ENCODE measurements at places on chromosomes 2 and 18.
A peak's percentile ranks its signal among the peaks of the same experiment; 100 is the strongest.

DNA sequence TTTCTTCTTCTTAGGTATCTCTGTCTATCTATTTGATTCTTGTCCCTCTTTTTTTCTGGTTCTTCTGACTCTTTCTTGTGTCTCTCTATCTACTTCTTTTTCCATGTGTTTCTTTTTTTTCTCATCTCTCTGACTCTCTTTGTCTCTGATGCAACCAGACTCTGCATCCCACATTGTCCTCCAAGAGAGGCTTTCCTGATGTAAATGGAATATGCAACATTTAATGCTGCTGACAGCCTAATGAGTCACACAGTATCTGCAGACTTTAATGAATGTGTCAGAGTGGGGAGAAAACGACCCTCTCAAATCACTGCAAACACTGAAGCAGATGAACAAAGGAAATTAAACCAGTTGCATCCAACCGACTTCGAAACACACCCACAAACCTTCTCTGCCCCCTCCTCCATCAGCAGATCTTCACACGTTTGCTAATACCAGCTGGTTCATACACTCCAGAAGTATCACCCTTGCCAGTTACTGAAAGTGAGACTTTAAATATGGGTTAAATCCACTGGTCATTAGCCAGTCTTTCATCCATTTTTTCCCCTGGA lies 351.5 kb downstream of the TXNL1 start:
- no peak for DNase-seq

GRCh38 chr2:189236066-189236465 lies 56.5 kb upstream of the COL5A2 start:
- no peak for DNase-seq

- DNase-seq, result no peak
Measured at GRCh38 chr2:47004905-47005495, 89.4 kb upstream of the MCFD2 start.

DNA sequence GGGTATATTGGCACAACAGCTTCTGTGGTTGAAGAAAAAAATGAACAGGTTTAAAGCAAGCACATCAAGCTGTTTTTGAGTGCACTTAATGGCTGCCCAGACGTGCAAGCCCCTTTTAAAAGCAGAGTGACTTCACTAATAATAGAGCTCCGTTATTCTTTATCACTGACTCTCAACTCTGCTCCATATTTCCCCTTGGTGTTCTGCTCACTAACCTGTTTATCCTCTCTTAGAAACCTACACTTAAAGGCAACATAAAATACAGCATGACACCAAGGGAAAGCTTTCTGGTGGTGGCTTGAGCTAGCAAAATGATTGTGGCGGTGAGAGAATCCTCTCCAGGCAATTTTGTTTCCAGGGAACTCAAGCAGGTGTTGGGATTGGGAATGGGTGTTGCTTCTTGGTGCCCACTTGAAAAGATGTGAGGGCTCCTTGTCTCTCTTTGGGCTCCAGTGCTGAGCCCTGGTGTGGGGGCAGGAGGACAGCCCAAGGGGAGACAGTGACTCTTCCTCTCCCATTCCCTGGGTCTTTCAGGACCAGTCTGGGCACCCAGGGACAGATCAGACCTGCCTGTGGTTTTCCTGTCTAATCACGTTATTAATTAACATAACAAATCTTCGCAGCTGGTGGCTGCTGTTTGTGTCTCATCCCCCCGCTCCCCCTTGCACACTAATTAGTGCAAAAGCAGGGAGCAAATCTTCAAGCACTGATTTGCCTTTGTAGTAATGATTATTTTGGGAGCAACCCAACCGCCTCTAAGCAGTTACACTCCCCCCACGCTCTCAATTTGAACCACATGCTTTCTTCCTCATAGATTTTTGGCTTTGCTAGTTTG lies 289.4 kb upstream of the CXCR4 start:
- no peak for DNase-seq

GRCh38 chr2:233455006-233455405 lies 100.7 kb downstream of the DGKD start:
- DNase-seq, result no peak

DNA sequence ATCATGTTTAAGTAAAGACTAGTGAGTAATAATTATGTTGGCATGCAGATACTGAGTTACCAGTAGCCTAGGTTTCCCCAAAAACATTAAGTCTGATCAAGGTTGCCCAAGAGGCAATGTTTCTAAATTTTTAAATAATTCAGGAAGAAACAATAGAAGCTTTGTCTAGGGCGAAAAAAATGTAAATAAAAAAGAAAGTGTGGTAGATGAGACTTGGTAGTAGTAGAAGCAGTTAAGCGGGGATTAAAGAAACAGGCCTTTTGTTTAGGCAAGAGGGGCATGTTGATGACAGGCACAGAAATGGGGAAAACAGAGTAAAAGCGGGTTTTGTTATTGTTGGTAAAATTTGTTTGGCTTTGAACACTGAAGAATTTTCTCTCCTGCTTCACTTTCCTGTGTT lies 97.2 kb downstream of the GULP1 start:
- DNase-seq, result no peak

DNA sequence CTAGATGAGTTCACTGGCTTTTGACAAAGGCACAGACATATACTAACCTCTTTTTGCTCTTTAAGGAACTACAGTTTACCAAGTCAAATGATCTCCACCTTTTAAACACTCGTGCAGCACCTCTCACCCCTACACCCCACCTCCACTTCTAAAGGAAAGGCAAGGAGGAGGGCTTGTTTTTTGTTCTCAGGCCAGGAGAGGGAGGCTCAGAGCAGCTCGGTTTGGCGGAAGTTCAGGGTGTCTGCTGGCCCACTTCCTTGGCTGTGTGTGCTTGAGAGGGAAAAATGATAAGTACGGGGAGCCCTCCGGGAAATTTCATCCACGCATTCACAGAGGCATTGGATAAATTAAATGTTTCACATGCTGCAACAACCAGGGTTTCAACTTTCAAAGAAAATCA lies 667.9 kb downstream of the BCL11A start:
- DNase-seq, result no peak

DNA sequence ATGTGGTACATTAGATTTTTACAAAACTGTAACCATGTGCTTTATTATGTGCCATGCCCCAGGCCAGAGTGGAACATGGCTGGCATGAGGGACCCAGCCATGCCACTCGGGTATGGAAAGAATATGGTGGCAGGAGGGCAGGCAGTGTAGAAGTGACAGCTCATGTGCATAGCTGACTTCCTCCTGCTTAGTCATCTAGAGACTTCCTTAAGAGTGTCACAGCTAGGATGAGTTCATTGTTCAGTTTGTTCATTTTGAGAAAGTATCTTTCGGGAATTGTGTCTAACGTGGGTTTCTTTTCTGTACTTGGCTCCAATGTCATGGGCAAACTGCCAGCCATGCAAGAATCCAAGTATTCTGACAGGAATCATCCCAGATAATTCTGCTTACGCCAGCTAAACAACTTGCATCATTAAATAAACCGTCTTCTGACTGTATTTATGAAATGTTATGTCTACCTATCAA lies 94.3 kb upstream of the ITGB6 start:
- peak; percentile 69 for DNase-seq

DNA sequence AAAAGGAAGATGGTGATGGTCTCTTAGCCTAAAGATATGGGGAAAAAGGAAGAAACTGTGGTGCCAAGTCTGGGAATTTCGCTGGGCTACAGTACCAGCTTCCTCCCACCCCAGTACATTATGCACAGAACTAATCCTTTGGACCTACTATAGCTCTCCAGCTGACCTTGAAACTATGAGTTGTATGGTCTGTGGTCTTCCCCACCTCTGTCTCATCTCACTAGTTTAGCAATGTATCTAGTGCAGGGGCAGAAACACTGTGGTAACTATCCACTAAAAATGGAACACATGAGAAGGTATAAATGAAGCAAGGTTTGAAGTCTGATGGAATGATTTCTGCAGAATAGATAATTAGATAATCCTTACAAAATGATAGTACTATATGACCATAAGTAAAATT lies 190.4 kb upstream of the CCDC150 start:
- DNase-seq, result no peak

DNA sequence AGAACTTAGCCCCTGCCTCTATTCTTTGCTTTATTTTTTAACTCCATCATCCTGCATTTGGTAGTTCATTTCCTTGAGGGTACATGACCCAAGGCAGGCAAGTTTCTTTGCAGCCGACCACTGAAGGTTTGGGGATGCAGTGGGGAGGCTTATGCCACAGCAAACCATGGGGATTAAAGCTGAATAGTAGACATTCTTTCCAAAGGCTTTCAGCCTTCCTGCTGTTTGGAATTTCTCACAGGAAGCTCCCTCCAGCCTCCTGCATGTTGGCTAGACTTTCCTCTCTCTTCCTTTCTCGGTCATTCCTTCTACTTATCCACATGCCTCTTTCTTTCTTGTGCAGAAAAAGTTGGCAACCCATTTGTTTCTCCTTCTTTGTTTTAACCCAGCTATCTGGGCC lies 77.3 kb downstream of the SOCS6 start:
- no peak for DNase-seq

- DNase-seq, result no peak
Measured at GRCh38 chr2:53727921-53728320, 39.7 kb upstream of the CHAC2 start.

- DNase-seq, result no peak
Measured at GRCh38 chr2:175842996-175843395, 159.1 kb downstream of the LNPK start.

GRCh38 chr18:59268721-59269562 lies 4.3 kb downstream of the RAX start:
- no peak for DNase-seq

DNA sequence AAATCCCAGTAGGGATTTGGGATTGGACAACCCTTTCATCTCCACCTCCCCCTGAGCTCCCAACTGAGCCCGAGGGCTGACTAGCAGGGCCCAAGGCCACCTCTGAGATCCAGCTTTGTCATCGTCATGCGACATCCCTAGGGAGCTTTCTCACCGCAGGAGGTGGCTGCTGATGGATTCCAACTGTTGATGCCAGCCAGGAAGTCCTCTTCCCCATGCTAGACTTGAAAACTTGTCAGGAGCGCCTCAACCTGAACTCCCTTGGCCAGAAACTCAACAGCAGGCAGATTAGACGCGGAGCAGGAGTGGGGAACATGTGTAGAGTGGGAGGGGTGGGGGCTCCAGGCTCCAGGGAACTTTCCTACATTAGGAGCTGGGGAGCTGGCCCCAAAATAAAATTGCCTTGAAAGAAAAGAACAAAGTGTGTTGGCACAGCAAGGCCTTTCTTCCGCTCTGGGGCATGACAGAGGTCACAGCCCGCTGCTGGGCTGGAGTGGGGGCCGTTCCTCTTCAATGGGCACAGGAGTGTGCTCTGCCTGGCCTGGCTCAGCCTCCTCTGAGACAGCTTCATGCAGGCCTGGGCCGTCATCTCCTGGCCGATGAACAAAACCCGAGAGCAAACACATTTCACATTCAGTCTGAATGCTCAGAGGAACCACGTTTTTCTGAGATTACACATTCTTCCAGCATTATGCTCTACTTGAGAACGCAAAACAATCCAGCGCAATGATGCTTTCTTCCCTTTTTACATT lies 34.5 kb downstream of the EMILIN2 start:
- no peak for DNase-seq

DNA sequence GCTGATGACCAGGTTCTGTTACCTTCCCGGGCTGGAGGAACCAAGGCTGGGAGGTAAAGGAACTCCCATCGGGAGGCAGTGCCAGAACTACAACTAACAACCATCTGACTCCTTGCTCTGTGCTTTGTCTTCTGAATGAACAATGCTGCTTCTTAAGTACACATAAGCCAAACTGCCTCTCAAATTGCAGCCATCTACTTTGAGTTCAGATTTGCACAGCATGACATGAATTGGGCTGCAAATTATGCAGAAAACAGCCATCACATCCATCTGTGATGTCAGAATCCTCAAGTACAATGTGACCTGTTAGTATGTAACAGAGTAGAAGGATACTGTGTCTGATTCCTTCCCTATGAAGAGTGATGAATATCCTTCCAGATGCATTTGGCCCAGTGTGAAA lies 290.6 kb downstream of the ZNF521 start:
- no peak for DNase-seq

DNA sequence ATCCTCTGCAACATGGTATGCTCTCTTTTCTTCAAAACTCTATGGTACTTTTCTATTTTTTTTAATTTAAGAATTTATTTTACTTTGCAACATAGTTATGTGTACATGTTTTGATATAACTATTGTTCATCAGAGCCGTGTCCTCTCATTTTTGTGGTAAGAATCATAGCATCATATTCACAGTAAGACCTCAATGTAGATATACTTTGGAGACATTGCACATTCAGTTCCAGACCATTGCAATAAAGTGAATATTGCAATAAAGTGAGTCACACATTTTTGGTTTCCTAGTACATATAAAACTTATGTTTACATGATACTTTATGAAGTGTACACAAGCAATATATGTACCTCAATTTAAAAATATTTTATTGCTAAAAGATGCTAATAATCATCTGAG lies 22.7 kb upstream of the LINC00305 start:
- DNase-seq, result no peak

GRCh38 chr2:37318401-37318800 lies 6.2 kb downstream of the PRKD3 start:
- peak; percentile 24 for DNase-seq

DNA sequence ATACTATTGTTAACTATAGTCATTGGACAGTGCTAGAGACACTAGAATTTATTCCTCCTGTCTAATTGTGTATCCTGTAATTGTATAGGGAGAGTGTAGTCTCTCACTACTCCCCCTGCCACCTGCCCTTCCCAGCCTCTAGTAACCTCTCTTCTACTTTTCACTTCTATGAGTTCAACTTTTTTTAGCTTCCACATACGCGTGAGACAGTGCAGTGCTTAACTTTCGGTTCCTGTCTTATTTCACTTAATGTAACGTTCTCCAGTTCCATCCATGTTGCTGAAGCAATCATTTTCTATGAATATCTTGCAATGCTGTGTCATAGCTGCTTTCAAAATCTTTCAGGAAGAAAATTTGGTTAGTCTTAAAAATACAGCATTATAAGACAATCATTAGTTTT lies 22.8 kb upstream of the RUFY4 start:
- DNase-seq, result peak; percentile 95

DNA sequence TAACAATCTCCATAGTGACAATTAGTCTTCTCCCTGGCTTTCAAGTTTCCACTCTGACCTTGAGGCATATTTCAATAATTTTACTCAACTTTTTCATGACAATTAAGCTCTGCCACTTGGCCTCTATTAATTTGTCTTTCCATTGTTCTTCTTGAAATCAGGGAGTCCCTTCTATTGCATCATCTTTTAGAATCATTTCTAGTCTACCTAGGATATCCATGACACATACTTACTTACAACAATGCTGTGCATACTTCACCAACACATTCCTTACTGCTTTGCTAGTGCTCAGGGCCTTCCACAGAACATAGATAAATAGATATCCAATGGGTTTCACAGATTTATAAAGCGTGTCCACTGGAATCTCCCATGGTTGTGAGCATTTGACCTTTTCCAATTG lies 331.5 kb upstream of the LRP1B start:
- DNase-seq, result no peak

- DNase-seq, result peak; percentile 35
Measured at GRCh38 chr2:197777823-197778407, 7.2 kb downstream of the BOLL start.

GRCh38 chr18:32019251-32019948 lies 775 bp downstream of the RNF125 start:
- DNase-seq, result peak; percentile 49

Measured in inflammatory macrophage (primary cell).